ENCODE measurements at places on chromosomes 11 and 22.

DNA sequence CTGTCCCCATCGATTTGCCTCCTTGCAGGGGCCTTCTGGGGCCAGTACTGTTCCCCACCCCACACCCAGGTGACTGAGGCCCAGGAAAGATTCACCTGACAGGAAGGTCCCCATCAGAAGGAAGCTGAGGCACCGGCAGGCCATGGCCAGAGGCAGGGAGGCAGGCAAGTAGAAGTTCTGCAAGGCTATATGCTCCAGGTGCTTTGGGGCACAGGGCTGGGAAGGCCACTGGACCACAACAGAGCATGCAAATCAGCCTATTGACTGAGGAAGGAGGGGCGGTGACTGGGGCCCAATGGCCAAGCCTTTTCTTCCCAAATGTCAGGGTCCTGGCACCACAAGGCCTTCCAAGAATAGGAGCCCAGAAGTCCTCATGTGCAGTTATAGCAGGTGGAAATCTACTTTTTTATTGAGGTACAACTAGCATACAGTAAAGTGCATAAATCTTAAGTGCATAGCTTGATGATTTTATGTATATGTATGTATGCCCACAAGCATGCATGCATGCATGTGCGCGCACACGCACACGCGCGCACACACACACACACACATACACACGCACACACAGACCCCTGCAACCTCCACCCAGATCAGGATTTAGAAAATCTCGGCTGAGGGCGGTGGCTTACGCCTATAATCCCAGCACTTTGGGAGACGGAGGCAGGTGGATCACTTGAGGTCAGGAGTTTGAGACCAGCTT lies at the start of gene VPREB3:
Gene VPREB3, minus strand, starts transcription at position 206 of the 700 bp plus-strand sequence. Its CDS starts 62 bp downstream, at position 144.
- no peaks in the 10 kb centered on the region for H3K27me3 ChIP-seq
- no peak within 1 kb of the TSS for H3K27ac ChIP-seq
- H3K4me3 ChIP-seq = no peak within 1 kb of the TSS

DNA sequence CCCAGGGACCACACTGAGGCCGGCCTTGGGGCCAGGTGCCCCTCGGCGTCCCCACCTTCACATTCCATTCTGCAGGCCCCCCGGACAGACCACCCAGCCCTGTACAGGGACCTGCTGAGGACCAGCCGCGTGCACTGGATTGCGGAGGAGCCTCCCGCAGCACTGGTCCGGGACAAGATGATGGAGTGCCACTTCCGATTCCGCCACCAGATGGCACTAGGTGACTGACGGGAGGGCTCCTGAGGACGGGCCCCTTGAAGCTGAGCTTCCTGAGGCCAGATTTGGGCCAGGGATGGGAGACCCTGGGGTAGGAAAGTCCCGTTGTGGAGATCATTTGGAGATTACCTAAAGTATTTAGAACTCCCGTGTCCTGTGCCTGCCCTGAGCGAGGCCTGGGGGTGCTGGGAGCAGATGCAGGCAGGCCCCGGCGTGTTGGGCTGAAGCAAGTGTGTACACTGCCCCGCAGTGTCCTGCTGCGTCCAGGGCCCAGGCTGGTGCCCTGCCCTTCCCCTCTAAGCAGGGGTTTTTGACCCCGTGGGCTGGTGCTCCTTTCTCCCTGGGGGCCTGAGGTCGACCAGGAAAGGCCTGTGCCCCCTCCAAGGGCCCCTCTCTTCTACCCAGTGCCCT lies 20.0 kb downstream of the TRMU start:
- DNase-seq = peak; percentile 74
- H3K4me3 ChIP-seq = no peak overlapping the region
- H3K27ac ChIP-seq = no peak overlapping the region
- peaks cover 83% of the 10 kb centered on the region for H3K36me3 ChIP-seq
- peaks cover 6% of the 10 kb centered on the region for H3K4me1 ChIP-seq
- no peaks in the 10 kb centered on the region for H3K27me3 ChIP-seq

DNA sequence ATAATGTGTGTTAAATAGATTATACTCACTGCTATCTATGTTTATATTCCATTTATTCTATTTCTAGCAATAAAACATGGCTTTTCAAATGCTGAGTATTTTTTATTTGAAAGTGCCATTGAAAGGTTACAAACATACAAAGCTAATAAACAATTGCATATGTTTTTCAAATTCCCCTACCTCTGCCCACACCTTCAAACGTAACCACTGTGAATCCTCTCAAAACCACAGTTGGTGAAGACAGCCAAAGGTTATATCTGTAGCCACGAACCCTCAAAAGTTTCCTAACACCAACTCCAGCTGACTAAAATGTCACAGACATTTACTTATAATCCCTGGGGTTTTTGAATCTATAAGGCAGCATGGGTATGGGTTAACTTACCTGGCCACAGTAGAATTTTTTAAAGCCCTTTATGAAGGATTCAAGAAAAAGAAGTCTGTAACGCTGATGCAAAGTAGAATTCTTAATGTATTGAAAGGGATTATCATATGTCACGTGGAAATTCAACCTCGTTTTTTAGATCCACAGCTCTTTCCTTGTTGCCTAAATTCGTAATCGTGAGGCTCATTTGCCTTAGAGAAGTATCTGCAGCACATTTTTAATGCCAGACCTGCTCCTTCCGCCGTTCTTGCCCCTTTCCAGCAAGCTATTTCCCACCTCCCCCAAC lies 122.5 kb upstream of the ZC3H12C start:
- H3K27ac ChIP-seq = no peak overlapping the region
- no peak for DNase-seq
- peaks cover 23% of the 10 kb centered on the region for H3K4me1 ChIP-seq

DNA sequence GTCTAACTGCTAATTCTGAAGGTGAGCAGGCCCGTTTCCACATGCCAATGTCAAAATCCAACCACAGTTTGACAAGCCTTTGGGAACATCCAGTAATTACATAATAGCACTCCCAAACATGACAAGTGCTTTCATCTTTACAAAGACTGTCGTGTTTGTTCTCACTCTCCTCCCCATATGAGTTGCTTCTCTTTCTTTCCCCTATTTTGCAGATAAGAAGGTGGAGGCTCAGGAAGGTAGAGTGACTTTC lies 55.9 kb upstream of the CD44 start:
- H3K27ac ChIP-seq = peak overlapping the region; percentile 81
- H3K36me3 ChIP-seq = no peaks in the 10 kb centered on the region
- no peaks in the 10 kb centered on the region for H3K27me3 ChIP-seq
- peaks cover 46% of the 10 kb centered on the region for H3K4me1 ChIP-seq
- no peak overlapping the region for H3K4me3 ChIP-seq

GRCh38 chr11:60973699-60974098 lies 2.2 kb downstream of the CD6 start:
- H3K27me3 ChIP-seq = no peaks in the 10 kb centered on the region
- H3K36me3 ChIP-seq = no peaks in the 10 kb centered on the region
- DNase-seq = no peak
- H3K4me1 ChIP-seq = peaks cover 6% of the 10 kb centered on the region
- H3K27ac ChIP-seq = no peak overlapping the region

- no peak overlapping the region for H3K4me3 ChIP-seq
- H3K27me3 ChIP-seq = no peaks in the 10 kb centered on the region
- H3K27ac ChIP-seq = peak overlapping the region; percentile 63
- H3K36me3 ChIP-seq = no peaks in the 10 kb centered on the region
- peaks cover 24% of the 10 kb centered on the region for H3K4me1 ChIP-seq
- no peak for DNase-seq
Observed at GRCh38 chr11:110373051-110373702, 56.6 kb upstream of the FDX1 start.

- no peak overlapping the region for H3K27ac ChIP-seq
- no peaks in the 10 kb centered on the region for H3K27me3 ChIP-seq
- no peak overlapping the region for H3K4me3 ChIP-seq
- H3K4me1 ChIP-seq = peaks cover 11% of the 10 kb centered on the region
- peak; percentile 85 for DNase-seq
- no peaks in the 10 kb centered on the region for H3K36me3 ChIP-seq
Observed at GRCh38 chr22:37274380-37274862, 7.9 kb upstream of the CYTH4 start.

DNA sequence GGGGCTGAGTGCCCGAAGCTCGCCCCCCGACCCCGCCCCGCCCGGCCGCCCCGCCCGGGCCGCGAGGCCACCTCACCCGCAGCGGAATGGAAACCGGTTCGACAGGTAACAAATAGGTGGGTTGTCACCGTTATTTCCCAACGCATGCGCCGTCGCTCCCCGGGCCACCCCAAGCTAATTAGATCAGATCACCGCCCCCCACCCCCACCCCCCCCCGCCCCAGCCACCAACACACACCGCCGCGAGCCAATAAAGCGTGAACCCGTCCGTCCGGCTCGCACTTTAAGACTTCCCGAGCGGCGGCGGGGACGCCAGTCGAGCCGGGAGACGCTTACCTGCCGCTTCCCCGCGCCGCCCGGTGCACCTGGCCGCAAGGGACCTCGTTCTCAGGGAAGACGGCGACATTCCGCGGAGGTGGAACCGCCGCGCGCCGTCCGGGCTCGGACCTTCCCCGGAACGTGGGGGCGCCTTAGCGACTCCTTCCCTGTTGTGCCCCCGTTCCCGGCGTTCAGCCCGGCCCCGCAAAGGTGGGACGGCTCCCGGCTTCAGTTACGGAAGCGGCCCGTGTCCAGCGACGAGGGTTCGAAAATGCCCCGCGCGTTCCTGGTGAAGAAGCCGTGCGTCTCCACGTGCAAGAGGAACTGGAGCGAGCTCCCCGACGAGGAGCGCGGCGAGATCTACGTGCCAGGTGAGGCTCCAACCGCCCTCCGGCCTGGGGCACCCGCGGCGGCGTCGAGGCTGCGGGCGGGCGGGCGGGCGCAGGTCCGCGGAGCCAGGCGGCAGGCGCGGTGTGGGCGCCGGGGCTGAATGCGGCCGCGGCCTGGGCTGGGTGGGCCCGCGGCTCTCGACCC lies at the start of gene OVOL1:
Gene OVOL1, plus strand, starts transcription at position 278 of the 851 bp plus-strand sequence. Its CDS starts 311 bp downstream, at position 589.
- no peaks in the 10 kb centered on the region for H3K36me3 ChIP-seq
- peak within 1 kb of the TSS; percentile 48 for H3K4me3 ChIP-seq
- H3K27me3 ChIP-seq = peaks cover 39% of the 10 kb centered on the region
- peak; percentile 81 for DNase-seq
- peak within 1 kb of the TSS; percentile 64 for H3K27ac ChIP-seq

- DNase-seq = no peak
- H3K27ac ChIP-seq = peak overlapping the region; percentile 92
- peak overlapping the region; percentile 46 for H3K4me3 ChIP-seq
- peaks cover 84% of the 10 kb centered on the region for H3K4me1 ChIP-seq
- H3K36me3 ChIP-seq = peaks cover 23% of the 10 kb centered on the region
Observed at GRCh38 chr22:50294319-50294656, 13.2 kb downstream of the PLXNB2 start.

GRCh38 chr11:122265981-122266380 lies 150.0 kb upstream of the BLID start:
- no peak overlapping the region for H3K4me3 ChIP-seq
- no peaks in the 10 kb centered on the region for H3K27me3 ChIP-seq
- H3K27ac ChIP-seq = no peak overlapping the region
- no peaks in the 10 kb centered on the region for H3K36me3 ChIP-seq
- no peaks in the 10 kb centered on the region for H3K4me1 ChIP-seq

GRCh38 chr11:115279813-115280761 lies 224.1 kb downstream of the CADM1 start:
- H3K27me3 ChIP-seq = no peaks in the 10 kb centered on the region
- no peak overlapping the region for H3K4me3 ChIP-seq
- H3K27ac ChIP-seq = no peak overlapping the region
- no peaks in the 10 kb centered on the region for H3K36me3 ChIP-seq
- DNase-seq = no peak

Measured in lower lobe of right lung (tissue), 2 donors.